ENCODE measurements at places on chromosomes 7 and 10. TPM values are rescaled to one million over a fixed set of nuclear protein-coding genes. Genes with fewer than 3 reads are reported as not detected.

DNA sequence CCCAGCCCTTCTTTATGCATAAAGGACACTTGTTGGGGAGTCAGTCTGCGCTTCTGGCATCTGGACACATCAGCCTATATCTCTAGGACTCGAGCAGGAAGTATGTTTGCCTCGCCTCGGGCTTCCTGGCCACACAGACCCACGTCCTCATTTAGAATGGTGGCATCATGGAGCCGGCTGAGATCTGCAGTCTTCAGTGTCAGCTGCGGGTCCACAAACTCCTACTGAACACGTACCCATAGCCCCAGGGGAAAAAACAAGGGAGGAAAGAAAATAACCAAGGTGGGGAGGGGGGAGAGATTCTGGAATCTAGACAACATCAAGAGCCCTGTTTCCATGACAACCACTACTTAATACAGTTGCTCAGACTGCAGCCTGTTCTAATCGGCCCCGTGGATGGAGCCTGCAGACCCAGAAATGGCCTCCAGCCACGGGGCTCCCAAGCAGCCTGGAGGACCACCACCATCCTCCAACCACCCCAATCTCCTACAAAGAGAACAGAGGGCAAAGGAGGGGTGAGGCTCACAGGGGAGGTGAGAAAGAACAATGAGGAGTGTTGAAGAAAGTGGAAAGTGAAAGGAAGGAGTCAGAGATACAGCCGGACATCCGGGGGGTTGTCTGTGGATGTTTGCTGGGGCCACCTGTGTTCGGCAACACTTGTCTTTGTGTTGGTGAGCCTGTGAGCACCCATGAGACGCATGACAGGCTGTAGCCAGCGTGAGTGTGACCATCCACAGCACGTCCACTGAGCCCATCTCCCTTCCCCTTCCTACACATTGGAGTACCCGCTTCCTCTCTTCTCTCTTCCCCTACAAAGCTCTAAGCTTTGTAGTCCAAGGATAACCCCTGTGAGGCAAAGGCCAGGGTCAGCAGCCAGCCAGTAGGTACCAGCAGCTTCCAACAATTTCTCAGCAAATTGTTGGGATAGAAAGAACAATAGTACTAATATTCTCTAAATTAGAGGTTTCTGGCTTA is 141.0 kb downstream of the PLXNA4 start:
- DNase-seq = no peak

The CRYGN gene
- total RNA-seq = not detected

The FAM25G gene
- not detected for total RNA-seq

The AP4M1 gene
- 119 TPM for total RNA-seq

The KCP gene
- 3.3 TPM for total RNA-seq

The NKX2-3 gene
- total RNA-seq = 5.2 TPM

The RNF133 gene
- 2.8 TPM for total RNA-seq

GRCh38 chr10:87829986-87830729 is 12.1 kb upstream of the ATAD1 start:
- DNase-seq = no peak

The OPALIN gene
- not detected for total RNA-seq

GRCh38 chr10:31000867-31001266 is 30.8 kb downstream of the ZNF438 start:
- no peak for DNase-seq

The SBDS gene
- total RNA-seq = 62.3 TPM

- DNase-seq = no peak
Observed at GRCh38 chr10:110811791-110812581, 59.7 kb upstream of the PDCD4 start.

All from Peyer's patch (tissue), 4 donors.